Suppressor macrophage treated with lipopolysaccharide for 4 hours (primary cell): ENCODE measurements at places on chromosomes 5 and 9.

GRCh38 chr5:130759061-130759460 is 406.0 kb downstream of the HINT1 start:
- DNase-seq, result no peak

DNA sequence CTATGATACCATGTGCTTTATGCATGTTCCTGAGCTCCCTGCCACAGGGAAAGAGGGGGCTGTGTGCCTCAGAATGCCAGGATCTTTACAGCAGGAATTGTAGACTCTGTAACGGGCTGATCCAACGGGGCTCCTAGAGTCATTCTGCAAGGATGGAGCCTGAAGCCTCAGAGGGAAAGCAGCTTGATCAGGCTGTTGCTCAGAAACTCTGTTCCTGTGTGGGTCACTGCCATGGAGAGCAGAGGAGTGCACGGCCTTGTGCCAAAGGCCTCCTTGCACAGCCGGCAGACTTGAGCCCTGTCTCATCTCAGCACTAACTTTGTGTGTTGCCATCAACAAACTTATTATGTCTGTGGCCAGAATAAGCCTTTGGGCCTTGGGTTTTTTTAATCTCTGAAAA is 51.8 kb downstream of the AMBP start:
- no peak for DNase-seq

DNA sequence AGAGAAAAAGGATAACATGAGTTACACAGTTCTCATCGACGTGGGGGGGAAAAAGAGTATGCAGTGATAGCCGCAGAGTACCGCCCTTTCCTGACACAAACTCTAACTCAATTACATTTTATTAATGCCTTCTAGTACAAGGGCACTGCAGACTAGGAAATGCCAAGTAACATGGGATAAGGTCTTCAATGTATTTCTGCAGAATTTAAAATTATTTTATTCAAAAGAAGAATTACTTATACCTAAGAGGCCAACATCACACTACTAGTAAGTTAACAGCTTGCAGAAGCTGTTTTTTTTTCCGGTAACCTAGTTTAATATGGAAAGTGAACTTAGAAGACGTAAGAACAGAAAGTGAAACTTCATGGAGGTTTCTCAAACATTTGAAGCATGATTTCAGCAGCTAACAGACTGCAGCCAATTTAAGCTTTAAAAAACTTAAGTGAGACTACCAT is 3.9 kb downstream of the SETX start:
- DNase-seq, result peak; percentile 88

GRCh38 chr5:17302604-17303003 is 85.2 kb downstream of the BASP1 start:
- peak; percentile 64 for DNase-seq

GRCh38 chr5:92963800-92964199 is 617.2 kb downstream of the NR2F1-AS1 start:
- DNase-seq, result no peak

DNA sequence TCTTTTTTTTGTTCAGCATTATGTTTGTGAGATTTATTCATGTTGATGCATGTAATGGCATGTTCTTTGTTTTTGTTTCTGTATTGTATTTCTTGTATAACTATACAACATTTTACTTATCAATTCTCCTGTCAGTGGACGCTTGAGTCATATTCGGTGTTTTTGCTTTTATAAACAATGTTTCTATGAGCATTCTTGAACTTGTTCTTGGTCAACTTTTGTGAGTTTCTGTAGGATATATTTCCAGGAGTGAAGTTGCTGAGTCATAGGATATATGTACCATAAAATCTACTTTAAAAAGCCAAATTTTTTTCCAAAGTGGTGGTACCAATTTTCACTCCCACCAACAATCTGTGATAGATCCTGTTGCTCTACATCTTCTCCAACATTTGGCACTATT is 104.8 kb downstream of the VCAN start:
- DNase-seq, result no peak

DNA sequence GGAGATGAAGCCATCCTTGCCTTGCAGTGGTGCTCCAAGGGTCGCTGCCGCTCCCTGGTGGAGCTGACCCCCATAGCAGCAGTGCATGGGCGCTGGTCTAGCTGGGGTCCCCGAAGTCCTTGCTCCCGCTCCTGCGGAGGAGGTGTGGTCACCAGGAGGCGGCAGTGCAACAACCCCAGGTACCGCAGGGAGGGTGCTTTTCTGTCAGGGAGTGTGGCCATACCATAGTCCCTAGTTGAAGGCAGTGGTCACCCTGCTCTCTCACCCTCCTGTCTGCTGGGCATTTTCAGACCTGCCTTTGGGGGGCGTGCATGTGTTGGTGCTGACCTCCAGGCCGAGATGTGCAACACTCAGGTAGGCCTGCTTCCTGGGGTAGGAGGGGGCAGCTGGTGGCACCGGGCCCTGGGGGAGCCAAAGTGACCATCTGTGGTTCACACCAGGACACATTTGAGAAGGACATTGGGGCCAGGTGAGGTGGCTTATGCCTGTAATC is 11.2 kb downstream of the ADAMTS13 start:
- no peak for DNase-seq

DNA sequence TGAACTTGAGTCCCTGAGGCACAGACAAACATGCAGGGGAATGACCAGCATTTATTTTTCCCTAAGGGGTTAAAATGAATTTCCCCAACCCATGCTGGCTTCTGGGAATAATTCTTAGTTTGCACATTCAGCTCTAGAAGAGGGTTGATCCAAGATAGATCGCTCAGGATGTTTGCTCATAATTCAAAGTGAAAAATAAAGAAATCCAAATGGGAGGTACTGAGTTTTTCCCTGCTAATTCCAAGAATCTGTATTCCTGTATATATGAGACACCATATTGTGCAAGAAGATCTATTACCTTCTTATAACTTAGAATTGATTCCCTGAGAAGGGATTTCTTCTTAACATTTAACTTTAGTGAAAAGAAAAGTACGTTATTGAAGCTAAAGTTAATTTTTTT is 96.2 kb downstream of the VCAN start:
- no peak for DNase-seq

GRCh38 chr5:10431415-10431814 is 10.3 kb upstream of the ROPN1L start:
- no peak for DNase-seq

GRCh38 chr5:176530983-176531901 is 6.0 kb downstream of the RNF44 start:
- no peak for DNase-seq

GRCh38 chr5:111224561-111225345 is 569 bp downstream of the CAMK4 start:
- no peak for DNase-seq

- no peak for DNase-seq
Measured at GRCh38 chr5:33769196-33769595, 122.6 kb downstream of the ADAMTS12 start.

DNA sequence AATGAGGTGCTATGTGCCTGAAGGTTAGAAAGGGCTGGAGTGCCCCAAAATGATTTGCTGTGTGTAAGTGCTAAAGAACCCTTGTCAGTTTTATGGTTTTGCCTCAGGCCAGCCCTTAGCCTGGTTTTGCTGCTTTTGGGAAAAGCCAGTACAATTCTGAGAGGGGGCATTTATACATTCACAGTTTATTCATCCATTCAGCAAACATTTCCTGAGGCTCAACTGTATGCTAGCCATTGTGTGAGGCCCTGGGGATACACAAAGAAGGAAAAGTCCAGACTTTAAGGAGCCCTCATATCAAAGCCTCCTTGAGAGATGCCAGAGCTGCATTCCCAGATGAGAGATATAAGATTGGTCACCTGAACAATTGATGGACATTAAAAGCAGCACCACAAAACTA is 115.2 kb upstream of the PLCXD3 start:
- DNase-seq, result no peak

DNA sequence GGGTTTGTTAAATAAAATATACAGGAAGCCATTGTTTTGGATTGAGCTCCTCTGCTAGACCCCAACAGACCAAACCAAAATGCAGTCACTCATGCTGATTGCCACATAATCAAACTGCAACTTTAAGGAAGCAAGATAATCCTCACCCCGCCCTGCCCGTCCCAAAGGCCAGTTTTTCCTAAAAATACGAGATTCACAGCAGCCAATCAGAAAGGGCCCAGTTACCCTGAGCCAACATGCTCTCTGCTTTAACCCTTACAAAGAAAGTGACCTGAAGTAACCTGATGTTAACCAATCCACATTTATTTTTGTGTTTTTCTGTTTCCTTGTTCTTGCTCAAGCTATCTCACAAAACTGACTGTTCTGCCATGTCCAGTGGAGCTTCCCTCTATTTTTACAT is 21.5 kb upstream of the RNF20 start:
- DNase-seq, result no peak

DNA sequence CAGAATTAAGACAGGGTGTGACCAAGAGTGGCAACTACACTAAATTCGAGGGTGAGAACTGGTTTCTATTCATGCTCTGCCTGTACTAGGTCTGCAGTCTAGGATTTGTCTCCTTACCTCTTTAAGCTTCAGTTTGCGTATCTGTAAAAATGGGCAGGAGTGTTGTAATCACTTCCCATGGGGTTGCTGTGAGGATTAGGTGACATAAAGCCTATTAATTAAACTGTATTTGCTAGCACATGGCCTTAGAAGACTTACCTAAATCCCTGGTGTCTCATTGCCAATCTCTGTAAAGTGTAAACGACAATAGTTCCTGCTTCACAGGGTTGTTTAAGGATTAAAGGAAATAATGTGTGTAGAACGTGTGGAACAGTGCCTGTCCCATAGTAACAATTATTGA is 193.6 kb downstream of the DRD1 start:
- DNase-seq, result no peak

- peak; percentile 25 for DNase-seq
Measured at GRCh38 chr9:94014066-94014654, 59.0 kb upstream of the BARX1 start.

DNA sequence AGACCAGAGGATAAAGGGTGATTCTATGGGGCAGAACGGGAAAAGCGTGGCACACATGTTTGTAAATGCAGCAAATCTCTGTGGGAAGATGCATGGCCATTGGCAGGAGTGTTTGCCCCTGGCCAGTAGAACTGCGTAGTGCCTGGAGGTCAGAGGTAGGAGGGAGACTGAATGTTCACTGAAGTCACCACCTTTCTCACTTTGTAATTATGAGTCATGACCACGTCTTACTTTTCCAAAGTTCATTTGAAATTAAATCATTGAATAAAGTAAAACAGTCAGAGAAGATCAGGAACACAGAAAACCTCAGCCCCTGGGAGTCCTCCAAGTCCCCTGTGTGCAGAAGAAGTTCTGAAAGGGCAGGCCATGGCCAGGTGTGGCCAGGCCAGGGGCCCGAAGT is 4.6 kb downstream of the PTGES start:
- no peak for DNase-seq

- DNase-seq, result peak; percentile 44
Measured at GRCh38 chr5:14178671-14179211, 35.6 kb downstream of the TRIO start.

- DNase-seq, result no peak
Measured at GRCh38 chr5:55671975-55672374, 40.1 kb downstream of the SLC38A9 start.

DNA sequence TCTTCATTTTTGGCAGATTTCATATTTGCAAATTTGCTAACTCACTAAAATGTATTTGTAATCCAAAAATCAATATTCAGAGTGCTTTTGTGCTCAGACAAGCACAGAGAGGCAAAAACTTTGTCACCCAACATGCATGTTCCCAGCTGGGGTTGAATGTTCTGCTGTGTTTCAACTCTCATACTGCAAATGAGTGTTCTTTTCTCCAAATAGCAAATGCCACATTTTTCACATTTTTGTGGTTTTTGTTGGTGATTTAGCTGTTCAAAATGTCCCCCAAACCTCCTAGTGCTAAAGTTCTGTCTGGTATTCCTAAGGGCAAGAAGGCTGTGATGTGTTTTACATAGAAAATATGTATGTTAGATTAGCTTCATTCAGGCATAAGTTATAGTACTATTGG is 87.3 kb upstream of the PCSK5 start:
- no peak for DNase-seq

- DNase-seq, result no peak
Measured at GRCh38 chr5:126309860-126310259, 113.3 kb upstream of the GRAMD2B start.

- DNase-seq, result no peak
Measured at GRCh38 chr5:106545325-106545724, 1125.4 kb downstream of the EFNA5 start.

DNA sequence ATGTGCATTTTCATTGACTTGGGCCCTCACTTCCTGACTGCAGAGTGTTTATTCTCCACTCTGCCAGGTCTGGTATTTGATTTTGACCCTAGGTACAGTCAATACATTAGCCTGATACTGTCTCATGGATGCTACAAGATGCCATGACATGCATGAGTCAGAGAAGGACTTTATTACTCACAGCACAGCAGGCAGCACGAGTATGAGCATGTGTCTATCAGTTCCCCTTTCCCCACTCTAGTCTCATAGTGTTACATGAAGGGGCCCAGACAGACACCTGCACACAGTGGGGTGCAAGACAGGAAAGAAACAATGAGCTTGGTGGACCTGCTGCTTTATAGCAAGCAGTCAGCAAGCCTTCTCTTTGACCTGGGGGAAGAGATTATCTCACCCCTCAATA is 19.6 kb downstream of the ITGA2 start:
- DNase-seq, result peak; percentile 79

- peak; percentile 87 for DNase-seq
Measured at GRCh38 chr5:36875790-36876298, 725 bp upstream of the NIPBL start.

GRCh38 chr5:45847877-45848276 is 151.7 kb upstream of the HCN1 start:
- no peak for DNase-seq

GRCh38 chr9:109868207-109868606 is 88.2 kb downstream of the PALM2AKAP2 start:
- DNase-seq, result no peak

GRCh38 chr9:87387351-87388011 is 110.2 kb upstream of the DAPK1 start:
- DNase-seq, result no peak

DNA sequence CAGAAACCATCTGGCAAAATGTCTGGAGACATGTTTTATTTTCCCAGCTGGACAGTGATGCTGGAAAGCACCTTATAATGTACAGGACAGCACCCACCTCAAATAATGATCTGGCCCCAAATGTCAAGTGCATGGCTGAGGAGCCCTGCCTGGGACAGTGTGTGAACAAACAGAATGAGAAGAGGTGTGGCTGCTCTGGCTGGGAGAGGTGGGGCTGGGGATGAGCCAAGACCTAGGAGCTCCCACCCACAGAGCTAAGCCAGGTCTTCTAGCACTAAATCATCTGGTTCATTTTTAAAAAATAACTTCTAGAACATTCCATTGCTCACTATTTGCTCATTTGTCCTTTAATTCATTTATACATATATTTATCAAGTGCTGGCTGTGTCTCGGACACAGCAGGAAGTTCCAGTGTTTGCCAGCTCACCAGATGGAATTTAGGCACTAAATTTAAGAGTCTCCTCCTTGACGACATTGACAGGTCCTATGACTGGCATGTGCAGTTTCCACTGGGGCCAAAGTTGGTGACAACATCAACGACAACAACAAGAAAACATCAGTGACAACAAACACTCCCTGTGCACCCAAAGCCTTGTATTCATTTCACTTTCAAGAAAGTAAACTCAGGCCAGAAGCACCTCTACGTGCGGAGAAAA is 59.1 kb downstream of the GTF3C4 start:
- no peak for DNase-seq

GRCh38 chr5:154740957-154741356 is 14.2 kb upstream of the LARP1 start:
- DNase-seq, result no peak
